Activated CD4-positive, alpha-beta T cell treated with anti-CD3 and anti-CD28 coated beads for 36 hours (primary cell): ENCODE measurements at places on chromosomes 4 and X. TPM values are rescaled to one million over a fixed set of nuclear protein-coding genes. Genes with fewer than 3 reads are reported as not detected.

GRCh38 chr4:113243312-113243711, 193.9 kb downstream of the ANK2 start:
- no peak overlapping the region for H3K4me3 ChIP-seq
- H3K27me3 ChIP-seq: peaks cover 8% of the 10 kb centered on the region
- H3K36me3 ChIP-seq: no peaks in the 10 kb centered on the region

- H3K27me3 ChIP-seq: peaks cover 32% of the 10 kb centered on the region
- DNase-seq: no peak
- H3K27ac ChIP-seq: no peak overlapping the region
Observed at GRCh38 chr4:74366367-74366911, 1.5 kb downstream of the EREG start.

GRCh38 chr4:2249526-2250356, 7.8 kb upstream of the HAUS3 start:
- DNase-seq: no peak
- no peaks in the 10 kb centered on the region for H3K27me3 ChIP-seq
- no peak overlapping the region for H3K4me3 ChIP-seq
- no peak overlapping the region for H3K27ac ChIP-seq
- H3K4me1 ChIP-seq: peaks cover 9% of the 10 kb centered on the region

DNA sequence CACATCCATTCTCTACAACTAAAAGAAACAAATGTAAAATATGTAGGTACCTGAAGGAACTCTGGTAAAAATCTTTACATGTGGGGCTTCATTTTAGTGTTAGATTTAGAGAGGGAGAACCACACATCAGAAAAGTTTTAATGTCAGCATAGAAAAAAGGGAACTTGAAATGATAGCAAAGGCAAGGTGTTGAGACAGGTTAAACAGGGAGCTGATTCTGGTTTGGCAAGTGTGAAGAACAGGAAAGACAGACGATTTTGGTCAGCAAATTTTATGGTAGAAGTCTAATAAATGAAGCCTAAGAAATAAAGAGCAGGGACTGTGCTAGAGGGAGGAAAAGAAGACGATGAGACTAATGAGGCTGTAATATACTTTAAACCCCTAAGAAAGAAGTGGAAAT, 67.6 kb upstream of the COX18 start:
- peaks cover 45% of the 10 kb centered on the region for H3K36me3 ChIP-seq
- no peak for DNase-seq
- H3K27me3 ChIP-seq: no peaks in the 10 kb centered on the region
- peak overlapping the region; percentile 12 for H3K27ac ChIP-seq
- peaks cover 13% of the 10 kb centered on the region for H3K4me1 ChIP-seq

- no peaks in the 10 kb centered on the region for H3K4me1 ChIP-seq
- no peak for DNase-seq
- no peak overlapping the region for H3K27ac ChIP-seq
- no peak overlapping the region for H3K4me3 ChIP-seq
- H3K36me3 ChIP-seq: no peaks in the 10 kb centered on the region
Observed at GRCh38 chr4:102356562-102357202, 11.4 kb upstream of the SLC39A8 start.

The WAS gene
- 85.9 TPM for total RNA-seq

The RTL5 gene
- total RNA-seq: 0.14 TPM

The SUPT20HL2 gene
- not detected for total RNA-seq

The GPM6B gene
- total RNA-seq: not detected

DNA sequence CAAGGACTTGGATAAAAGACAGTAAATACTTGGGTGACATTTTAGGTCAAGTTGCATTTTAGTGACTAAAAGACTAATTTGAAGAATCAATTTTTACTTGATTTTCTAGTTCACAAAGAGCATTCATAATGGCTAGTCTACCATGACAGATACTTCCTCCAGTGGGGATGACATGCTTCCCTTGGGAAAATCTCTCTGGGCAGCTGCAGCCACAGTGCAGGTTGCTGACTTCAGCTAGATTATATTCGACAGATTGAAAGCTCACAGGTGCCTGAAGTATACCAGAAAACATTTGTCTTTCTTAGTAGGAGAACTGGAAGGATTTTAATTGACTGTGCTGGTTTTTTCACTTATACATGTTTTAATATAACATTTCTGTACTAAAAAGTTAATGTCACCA, 209.6 kb upstream of the MAGEB2 start:
- H3K4me1 ChIP-seq: no peaks in the 10 kb centered on the region
- H3K4me3 ChIP-seq: no peak overlapping the region

DNA sequence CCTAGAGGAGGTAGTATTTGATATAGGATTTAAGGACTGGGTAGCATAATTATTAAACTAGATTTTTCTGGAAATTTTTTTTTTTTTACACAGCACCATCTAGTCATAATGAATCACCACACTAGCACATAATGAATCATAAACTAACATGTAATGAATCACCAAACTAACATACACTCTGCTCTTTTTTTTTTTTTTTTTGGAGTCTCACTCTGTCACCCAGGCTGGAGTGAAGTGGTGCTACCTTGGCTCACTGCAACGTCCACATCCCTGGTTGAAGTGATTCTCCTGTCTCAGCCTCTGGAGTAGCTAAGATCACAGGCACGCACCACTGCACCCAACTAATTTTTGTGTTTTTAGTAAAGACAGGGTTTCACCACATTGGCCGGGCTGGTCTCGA, 92.5 kb downstream of the FAM13A start:
- no peaks in the 10 kb centered on the region for H3K36me3 ChIP-seq
- peaks cover 2% of the 10 kb centered on the region for H3K27me3 ChIP-seq
- peaks cover 11% of the 10 kb centered on the region for H3K4me1 ChIP-seq
- H3K4me3 ChIP-seq: no peak overlapping the region
- H3K27ac ChIP-seq: no peak overlapping the region
- DNase-seq: peak; percentile 26

The KLB gene
- total RNA-seq: not detected

GRCh38 chr4:56127716-56128115, 179.0 kb downstream of the CEP135 start:
- no peak overlapping the region for H3K27ac ChIP-seq
- no peak overlapping the region for H3K4me3 ChIP-seq
- no peaks in the 10 kb centered on the region for H3K4me1 ChIP-seq

The FGF13 gene
- total RNA-seq: not detected

GRCh38 chrX:49172280-49172780, 632 bp downstream of the PLP2 start:
- peaks cover 31% of the 10 kb centered on the region for H3K4me1 ChIP-seq
- H3K4me3 ChIP-seq: peak overlapping the region; percentile 88
- peak overlapping the region; percentile 93 for H3K27ac ChIP-seq

DNA sequence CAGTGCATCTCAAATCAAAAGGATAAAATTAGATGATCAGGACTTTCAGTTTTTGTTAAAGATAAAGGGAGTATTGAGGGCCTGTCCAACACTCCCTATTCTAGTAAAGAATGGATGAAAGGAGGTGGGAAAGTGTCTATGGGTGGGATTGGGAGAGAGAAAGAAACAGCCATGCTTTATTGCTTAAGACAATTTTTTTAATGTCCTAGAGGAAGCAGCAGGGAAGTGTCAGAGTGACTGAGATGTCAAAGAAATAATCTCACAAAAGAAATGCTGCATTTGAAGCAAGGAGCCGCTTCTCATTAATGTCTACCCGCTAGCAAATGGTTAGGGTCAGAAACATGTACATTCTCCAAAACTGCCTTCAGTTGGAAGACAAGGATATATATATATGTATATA, 117.4 kb upstream of the GALNT7 start:
- H3K36me3 ChIP-seq: no peaks in the 10 kb centered on the region
- H3K4me1 ChIP-seq: no peaks in the 10 kb centered on the region
- H3K4me3 ChIP-seq: no peak overlapping the region
- no peak overlapping the region for H3K27ac ChIP-seq

- no peak overlapping the region for H3K4me3 ChIP-seq
- DNase-seq: no peak
- H3K4me1 ChIP-seq: no peaks in the 10 kb centered on the region
- no peaks in the 10 kb centered on the region for H3K36me3 ChIP-seq
Observed at GRCh38 chrX:67503453-67503852, 40.4 kb upstream of the AR start.

GRCh38 chrX:125681058-125681457, 361.4 kb downstream of the TEX13C start:
- H3K36me3 ChIP-seq: no peaks in the 10 kb centered on the region
- DNase-seq: no peak
- no peaks in the 10 kb centered on the region for H3K27me3 ChIP-seq
- no peak overlapping the region for H3K4me3 ChIP-seq
- H3K27ac ChIP-seq: no peak overlapping the region
- no peaks in the 10 kb centered on the region for H3K4me1 ChIP-seq

DNA sequence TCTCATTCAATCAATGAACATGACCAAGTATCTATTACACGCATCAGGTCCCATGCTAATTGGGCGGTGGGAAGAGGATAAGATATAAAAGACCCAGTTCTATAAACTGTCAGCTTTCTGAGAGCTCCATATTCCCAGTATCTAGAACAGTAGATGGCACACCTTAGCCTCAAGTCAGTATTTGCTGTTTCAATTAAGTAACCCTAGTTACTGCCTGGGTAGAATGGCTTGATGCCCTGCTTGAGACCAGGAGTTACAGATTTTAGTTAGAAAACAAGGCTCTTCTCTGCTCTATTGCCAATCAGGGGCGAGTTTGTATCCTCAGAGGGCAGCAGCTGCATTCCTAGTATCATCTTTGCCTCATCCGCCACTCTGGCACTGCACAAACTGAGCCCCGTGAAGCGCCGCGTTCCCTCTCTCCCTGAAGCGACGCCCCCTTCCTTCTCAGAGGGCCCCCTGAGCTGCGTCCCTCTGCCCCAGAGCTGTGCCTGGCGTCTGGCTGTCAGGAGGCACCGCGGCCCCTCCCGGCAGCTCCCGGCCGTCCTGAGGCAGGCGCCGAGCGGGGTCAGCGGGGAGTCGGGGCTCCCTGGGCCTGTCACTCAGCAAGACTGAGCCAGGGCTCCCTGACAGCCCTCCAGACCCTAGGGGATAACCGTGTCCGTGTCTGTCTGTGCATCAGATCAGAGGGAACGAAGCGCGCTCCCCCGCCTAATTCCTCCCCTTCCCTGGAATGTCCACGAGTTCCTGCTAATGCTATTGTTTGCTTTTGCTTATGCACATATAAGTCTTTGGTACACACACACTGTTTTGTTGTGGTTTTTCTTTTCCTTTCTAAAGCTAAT, 212.4 kb upstream of the TTC29 start:
- no peaks in the 10 kb centered on the region for H3K36me3 ChIP-seq
- H3K27me3 ChIP-seq: peaks cover 28% of the 10 kb centered on the region
- no peak overlapping the region for H3K4me3 ChIP-seq
- H3K27ac ChIP-seq: no peak overlapping the region
- peaks cover 2% of the 10 kb centered on the region for H3K4me1 ChIP-seq

DNA sequence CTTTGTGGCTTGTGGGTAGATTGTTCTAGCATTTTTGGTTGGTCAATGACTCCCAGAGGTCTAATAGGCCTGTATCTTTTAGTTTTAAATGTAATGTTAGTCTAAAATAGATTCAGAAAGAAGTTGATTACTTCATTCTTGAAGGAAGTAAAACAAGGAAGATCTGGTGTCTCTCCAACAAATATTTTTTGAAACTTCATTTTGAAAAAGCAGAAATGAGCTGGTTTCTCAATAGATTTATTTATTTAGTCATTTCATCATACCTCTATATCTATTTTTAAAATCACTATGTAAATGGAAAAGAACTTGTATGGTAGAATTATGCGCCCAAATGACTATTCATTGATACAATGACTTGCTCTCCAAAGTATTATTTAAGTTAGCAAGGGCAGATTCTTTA, 7.2 kb downstream of the HTR2C start:
- no peak overlapping the region for H3K4me3 ChIP-seq
- H3K4me1 ChIP-seq: no peaks in the 10 kb centered on the region
- DNase-seq: no peak
- H3K36me3 ChIP-seq: no peaks in the 10 kb centered on the region
- H3K27me3 ChIP-seq: peaks cover 2% of the 10 kb centered on the region

DNA sequence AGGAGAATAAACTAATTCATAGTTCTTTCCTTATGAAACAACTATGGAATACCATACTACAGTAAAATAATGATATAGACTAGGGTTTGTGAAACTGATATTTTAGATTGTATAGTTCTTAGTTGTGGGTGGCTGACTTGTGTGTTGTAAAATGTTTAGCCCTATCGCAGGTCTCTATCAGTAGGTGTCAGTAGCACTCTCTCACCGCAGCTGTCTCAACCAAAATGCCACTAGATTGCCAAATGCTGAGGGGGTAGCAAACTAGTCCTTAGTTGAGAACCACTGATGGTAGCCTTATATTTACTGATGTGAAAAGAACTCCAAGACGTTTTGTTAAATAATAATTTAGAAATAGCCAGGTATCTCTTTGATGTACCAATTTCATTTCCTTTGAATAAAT, 48.1 kb downstream of the RHOXF2B start:
- H3K36me3 ChIP-seq: no peaks in the 10 kb centered on the region
- no peak for DNase-seq
- H3K27me3 ChIP-seq: peaks cover 3% of the 10 kb centered on the region

The ARMCX4 gene
- 6.0 TPM for total RNA-seq

The KCND1 gene
- 2.8 TPM for total RNA-seq

The NAA15 gene
- 113 TPM for total RNA-seq

DNA sequence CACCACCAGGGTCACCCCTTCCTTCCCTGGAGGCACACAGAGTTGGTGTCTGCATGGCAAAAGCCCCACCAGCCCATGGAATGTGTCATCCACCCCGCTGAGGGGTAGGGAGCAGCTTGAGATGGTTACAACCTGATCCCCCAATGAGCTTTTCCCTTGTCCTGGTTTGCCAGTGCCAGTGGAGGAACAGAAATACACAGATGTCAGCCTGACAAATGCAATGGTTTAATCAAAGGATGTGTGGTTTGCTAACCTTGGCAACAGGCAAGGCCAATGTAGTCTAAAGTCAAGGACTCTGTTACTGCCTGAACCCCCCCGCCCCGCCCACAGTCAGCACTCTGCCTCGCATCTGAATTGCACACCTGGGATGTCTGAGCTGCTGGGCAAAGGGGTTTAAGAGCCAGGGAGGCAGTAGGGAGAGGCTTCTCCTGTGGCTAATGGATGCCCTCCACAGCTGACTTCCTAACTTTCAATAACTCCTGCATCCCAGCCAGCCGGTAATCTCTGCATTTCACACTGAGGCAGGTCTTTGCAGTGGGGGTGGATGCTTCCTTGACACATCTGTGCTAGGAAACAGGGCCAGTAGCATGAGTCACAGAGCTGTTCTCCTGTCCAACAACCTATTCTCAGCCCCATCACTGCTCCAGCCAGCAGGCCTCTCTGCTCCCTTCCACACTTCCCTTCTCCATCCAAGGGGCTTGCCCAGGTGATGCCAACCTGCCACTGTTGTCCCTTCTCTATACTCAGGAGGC, 137.5 kb downstream of the AMMECR1 start:
- H3K4me3 ChIP-seq: no peak overlapping the region
- H3K27me3 ChIP-seq: no peaks in the 10 kb centered on the region
- H3K4me1 ChIP-seq: peaks cover 3% of the 10 kb centered on the region
- H3K27ac ChIP-seq: no peak overlapping the region
- H3K36me3 ChIP-seq: peaks cover 6% of the 10 kb centered on the region

The CXCR3 gene
- 20.1 TPM for total RNA-seq

- peaks cover 22% of the 10 kb centered on the region for H3K4me1 ChIP-seq
- H3K4me3 ChIP-seq: no peak overlapping the region
- no peaks in the 10 kb centered on the region for H3K36me3 ChIP-seq
- no peaks in the 10 kb centered on the region for H3K27me3 ChIP-seq
- H3K27ac ChIP-seq: no peak overlapping the region
- DNase-seq: no peak
Observed at GRCh38 chr4:101174679-101175345, 172.5 kb downstream of the PPP3CA start.
